NCI-H2171 treated with DMSO at 0.1 percent for 48 hours (cell line): ENCODE measurements at places on chromosomes 2 and 18.
A peak's percentile ranks its signal among the peaks of the same experiment; 100 is the strongest.

GRCh38 chr2:191582355-191582754 lies 95.6 kb upstream of the NABP1 start:
- no peak for DNase-seq

DNA sequence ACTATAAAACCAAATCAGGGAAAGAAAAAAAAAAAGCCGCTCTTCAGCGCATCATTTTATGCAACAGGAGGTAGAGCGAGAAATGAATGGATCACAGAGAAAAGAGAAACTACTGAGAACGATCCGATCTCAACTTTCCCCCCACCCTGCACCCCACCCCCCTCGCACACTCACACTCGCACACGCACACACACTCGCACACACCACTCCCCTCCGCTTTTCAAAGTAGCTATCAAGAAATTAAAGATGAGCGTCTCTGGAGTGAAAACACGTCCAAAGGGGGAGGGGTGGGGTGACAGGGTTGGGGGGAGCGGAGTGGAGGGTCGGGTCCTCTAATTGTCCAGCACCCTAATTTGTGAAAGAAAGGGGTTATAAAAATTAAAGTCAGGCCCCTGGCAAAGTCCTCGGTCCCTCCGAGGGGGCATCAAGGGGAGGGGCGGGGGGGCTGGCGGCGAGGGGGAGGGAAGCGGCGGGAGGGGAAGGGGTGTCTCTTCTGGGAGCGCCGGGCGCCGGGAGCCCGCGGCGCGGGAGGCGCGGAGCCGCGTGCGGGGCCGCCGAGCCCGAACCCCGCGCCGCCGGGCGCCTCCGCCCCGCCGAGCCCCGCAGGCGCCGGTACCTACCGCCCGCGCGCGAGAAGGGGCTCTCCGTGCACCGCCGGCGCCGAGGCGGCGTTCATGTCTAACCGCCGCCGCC lies 428 bp downstream of the TCF4 start:
- DNase-seq: peak; percentile 78

DNA sequence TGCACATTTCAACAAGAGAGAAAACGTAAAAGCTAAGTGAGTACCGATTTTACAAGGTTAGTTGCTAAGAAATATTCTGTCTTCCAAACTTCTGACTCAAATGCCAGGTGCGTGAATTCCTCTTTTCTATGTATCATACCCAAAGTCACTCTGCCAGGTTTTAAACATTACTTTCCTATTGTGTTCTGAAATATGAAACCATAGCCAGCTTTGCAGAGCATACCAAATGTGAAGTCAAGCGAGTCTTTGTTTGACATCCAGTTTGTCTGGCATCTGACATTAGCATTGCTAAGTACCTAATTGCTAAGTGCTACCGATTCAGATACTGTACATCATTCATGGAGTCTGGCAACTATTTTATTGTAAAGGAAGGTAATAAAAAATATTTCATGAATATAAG lies 321.9 kb upstream of the GALNT5 start:
- DNase-seq: peak; percentile 90

DNA sequence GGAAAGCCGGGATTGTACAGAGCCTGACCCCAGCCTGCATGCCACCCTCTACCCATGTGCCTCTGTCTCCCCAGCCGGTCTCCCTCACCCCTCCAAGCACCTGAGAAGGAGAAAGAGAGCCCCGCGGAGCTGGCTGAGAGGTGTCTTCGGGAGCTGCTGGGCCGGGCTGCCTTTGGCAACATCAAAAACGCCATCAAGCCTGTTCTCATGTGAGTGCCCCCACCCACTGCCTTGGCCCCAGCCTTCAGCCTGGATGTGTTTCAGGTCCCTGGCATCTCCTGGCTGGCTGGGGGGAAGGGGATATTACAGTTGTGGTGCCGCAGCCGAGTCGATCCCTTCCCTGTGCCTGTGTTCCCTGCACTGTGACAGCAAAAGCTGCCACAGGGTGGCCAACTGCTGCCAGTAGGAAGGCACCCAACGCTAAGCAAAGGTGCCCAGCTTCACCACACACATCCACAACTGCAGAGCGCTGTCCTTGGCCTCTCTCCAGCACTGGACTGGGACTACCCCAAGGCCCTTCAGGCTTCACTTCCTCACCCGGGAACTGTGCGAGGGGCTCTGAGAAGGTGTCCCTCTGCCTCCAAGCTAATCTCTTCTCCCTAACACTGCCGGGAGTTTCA lies 38.4 kb downstream of the POMC start:
- no peak for DNase-seq

DNA sequence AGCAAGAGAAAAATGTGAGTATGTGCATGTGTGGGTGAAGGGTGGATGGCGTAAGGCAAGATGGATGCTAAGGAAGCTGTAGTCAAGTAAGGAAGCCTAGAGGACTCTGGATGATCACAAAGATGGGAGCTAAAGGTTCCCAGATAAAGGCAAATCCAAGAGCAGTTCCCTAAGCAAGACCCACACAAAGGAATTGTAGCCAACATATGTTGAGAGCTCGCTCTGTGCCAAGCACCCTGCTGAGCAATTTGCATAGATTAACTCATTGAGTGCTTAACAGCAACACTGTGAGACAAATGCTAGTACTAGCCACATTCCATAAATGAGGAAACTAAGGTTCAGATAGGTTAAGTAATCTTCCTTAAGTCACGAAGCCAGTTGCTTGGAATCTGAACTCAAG lies 132.6 kb downstream of the C1D start:
- DNase-seq: peak; percentile 70

- no peak for DNase-seq
Observed at GRCh38 chr2:179332903-179333302, 68.3 kb upstream of the SESTD1 start.

- DNase-seq: no peak
Observed at GRCh38 chr18:75234901-75235300, 24.3 kb downstream of the TSHZ1 start.

- DNase-seq: no peak
Observed at GRCh38 chr2:54444503-54444902, 11.6 kb upstream of the SPTBN1 start.

DNA sequence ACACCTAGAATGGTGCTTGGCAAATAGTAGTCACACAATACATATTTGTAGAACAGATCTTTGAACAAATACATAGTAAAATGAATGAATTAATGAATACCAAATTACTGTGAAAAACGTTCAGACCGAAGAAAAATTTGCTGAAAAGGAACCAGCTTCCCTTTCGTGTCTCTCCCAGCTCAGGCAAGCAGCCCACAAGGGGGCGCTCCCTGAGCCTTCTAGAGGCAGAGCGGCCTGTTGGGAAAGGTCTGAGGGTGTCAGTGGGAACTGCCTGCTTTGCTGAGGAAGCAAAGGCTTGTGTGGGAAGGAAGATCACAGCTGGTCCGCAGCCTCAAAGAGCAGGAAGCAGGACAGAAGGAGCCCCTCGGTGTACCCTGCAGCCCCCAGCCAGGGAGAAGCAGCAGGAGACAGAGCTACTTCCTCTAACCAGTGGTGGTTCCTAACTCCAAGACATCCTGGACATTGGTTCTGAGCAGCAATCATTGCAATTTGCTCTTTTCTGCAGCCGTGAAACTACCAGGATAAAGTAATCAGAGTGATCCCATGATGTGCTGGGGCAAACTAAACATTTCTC lies 231.1 kb downstream of the ANKRD30B start:
- DNase-seq: peak; percentile 2

DNA sequence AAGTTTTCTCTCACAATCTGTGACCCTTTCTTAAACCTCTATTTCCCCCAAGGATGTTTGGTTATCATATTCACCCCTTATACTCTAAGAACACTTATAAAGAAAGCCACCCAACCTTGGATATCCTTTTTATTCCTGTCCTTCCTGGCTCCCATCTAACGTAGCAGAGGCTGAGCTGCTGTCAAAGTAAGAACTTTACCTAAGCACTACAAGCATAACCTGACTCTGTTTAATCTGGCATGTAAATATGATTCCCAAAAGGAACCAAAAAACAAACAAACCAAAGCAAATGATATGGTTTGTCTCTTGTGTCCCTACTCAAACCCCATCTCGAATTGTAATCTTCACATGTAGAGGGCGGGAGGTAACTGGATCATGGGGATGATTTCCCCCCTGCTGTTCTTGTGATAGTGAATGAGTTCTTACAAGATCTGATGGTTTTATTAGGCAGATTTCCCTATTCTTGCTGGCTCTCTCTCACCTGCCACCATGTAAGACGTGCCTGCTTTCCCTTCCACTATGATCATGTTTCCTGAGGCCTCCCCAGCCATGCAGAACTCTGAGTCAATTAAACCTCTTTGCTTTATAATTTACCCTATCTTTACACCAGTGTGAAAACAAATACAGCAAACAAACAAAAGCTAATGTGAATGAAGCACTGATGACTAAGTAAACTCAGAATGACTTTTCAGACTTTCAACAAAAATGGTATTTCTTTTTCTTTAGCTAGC lies 72.7 kb upstream of the SPOPL start:
- DNase-seq: peak; percentile 31

DNA sequence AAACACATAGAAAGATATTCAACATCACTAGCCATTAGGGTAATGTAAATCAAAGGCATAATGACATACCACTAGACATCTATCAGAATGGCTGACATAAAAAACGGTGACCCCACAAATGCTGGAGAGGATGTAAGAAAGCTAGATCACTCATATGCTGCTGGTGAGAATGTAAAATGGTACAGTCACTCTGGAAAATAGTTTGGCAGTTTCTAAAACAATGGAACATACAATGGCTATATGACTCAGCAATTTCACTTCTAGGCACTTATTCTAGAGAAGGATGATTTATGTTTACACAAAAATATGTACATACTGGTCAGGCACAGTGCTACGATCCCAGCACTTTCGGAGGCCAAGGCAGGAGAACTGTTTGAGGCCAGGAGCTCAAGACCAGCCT lies 87.3 kb downstream of the COLEC12 start:
- no peak for DNase-seq

- DNase-seq: no peak
Observed at GRCh38 chr2:238094438-238095022, 5.6 kb upstream of the ESPNL start.

DNA sequence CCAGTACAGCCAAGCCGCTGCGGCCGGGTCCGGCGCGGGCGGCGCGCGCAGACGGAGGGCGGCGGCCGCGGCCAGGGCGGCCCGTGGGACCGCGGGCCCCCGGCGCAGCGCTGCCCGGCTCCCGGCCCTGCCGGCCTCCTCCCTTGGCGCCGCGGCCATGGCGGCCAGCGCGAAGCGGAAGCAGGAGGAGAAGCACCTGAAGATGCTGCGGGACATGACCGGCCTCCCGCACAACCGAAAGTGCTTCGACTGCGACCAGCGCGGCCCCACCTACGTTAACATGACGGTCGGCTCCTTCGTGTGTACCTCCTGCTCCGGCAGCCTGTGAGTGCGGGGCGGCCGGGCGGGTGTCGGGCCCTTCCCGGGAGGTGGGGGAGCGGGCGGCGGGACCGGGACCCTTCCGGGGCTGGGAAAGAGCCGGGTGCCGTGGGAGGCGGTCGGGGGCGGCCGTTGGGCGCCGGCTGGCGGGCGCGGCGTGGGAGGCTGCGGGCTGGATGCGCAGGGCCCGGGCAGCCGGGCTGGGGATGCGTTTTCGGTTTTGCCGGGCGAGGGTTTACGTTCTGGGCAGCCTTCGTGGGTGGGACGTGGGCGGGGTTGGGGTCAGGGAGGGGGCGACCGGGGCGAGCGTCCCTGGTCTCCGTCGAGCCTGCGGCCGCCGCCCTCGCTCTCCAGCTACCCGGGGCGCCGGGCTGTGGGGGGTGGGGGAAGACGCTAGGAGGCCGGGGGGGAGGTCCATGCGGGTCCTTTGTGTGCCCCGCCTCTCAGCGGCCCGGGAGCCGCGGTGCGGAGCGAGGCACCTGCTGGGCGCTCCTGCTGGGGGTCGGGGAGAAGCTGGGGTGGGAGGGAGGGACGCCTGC lies 537 bp downstream of the AGFG1 start:
- no peak for DNase-seq

DNA sequence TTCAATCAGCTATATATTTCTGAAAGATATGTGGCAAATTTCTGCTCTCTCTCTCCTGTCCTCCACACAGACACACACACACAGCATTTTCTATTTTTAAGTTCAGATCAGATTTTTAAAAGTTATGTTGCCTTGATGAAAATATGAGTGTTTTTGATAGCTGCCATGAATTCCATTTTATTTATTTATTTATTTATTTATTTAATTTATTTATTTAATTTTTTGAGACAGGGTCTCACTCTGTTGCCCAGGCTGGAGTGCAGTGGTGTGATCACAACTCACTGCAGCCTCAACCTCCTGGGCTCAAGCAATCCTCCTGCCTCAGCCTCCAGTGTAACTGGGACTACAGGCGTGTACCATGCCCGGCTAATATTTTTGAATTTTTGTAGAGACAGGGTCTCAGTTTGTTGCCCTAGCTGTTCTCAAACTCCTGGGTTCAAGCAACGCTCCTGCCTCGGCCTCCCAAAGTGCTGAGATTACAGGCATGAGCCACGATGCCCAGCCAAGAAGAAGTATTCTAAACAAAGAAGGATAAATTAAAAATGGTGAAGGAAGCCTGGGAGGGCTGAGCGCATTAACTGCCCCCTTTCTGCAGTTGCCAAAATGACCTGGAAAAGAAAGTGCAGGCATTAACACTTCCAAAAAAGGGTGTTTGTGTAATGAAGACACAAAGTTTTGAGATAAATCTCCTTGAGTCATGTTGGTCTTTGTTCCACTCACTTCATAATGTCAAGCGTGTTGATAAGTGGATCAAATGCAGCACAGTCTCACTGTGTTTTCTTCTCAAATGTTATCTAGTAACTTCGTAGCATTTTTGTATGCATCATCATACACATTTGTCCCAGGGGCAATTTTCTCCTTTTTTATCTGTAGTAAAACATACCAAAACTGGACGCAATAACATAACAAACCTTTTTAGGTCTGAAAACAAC lies 11.1 kb upstream of the IMPA2 start:
- DNase-seq: no peak

- no peak for DNase-seq
Observed at GRCh38 chr2:198042189-198042588, 237.8 kb downstream of the PLCL1 start.

- no peak for DNase-seq
Observed at GRCh38 chr18:60021556-60021955, 121.8 kb downstream of the PMAIP1 start.

DNA sequence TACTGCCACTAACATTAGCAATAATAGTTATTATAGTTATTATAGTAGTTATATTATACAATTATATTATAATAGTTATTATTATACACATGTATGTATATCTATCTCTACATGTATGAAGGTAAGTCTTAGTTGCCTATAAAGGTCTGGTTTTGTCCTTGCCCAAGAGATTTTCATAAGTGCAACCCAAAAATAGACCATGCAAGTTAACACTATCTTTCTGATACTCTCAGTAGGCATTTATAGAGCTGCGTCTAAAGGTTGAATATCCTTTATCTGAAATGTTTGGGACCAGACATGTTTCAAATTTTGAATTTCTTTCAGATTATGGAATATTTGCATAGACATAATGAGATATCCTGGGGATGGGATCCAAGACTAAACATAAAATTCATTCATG lies 175.4 kb downstream of the MEMO1 start:
- DNase-seq: no peak

- no peak for DNase-seq
Observed at GRCh38 chr2:205060269-205060668, 515.0 kb downstream of the PARD3B start.

GRCh38 chr18:14015416-14015815 lies 100.1 kb upstream of the MC2R start:
- no peak for DNase-seq

- DNase-seq: no peak
Observed at GRCh38 chr2:42314892-42315468, 46.0 kb downstream of the COX7A2L start.
